ENCODE measurements at places on chromosomes 7 and 10.
A peak's percentile ranks its signal among the peaks of the same experiment; 100 is the strongest.

GRCh38 chr10:35606430-35606829, 1.3 kb downstream of the GJD4 start:
- no peak for DNase-seq

DNA sequence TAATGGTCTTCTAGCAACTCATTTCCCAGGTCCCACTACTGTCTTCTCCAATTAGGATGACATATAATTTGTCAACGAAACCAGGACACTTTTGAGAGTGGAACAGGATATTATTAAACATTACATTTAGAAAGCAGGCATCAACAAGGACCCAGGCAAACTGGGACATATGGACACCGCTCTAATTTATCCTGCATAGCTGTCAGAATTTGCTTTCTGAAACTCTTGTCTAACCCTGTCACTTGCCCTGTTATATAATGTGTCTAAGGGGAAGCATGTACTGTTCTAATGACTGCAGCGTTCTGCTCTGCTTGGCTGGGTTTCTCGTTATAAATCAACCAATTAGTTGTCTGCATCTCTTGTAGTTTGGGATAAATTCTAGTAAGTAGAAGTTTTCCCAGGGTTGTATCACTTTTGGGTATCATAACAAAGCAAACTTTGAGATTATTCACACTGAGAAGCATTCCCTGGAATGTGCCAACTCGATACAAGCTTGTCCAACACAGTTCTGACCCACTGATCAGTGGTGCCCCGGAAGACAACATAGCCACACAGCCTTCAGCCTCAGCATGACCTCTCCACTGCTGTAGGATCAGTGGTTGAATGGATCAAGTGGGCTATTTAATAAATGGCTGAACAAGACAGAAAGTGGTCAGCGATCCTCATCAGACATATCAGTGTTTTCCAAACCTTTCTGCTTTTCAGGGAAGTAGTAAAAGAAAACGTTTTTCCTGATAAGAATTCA, 228.1 kb downstream of the KIF20B start:
- DNase-seq, result no peak

DNA sequence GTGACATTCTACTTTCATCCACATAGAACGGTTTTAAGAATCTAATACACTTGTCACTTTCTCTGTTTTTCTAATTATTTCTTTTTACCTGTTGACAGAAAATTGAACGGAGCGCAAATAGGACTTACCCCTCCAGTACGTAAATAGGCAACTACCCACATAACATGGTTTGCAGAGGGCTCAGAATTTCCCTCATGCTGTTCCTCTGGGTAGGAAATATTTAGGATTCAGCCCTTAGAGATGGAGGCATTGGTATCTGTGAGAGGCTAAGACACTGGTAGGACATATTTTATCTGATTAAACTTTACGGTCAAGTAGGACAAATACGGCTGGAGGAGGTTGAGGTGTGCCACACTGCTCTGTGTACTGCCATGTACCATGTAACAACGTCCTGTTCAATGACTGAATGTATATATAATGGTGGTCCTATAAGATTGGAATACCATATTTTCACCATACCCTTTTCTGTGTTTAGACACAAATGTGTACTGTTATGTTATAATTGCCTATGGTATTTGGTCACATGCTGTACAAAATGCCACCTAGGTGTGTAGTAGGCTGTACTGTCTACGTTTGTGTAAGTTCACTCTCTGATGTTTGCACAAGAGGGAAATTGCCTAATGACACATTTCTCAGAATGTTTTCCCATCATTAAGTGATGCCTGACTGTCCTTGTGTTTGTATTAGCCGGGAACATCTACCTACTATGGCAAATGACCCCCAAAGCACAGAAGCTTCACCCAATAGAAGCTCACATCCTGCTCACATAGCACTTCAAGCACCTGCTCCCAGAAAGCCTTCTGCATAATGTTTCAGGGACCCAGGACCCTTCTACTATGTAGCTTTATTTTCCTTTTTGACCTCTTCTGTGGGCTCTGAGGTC, 429.4 kb upstream of the AKR1E2 start:
- DNase-seq, result no peak

DNA sequence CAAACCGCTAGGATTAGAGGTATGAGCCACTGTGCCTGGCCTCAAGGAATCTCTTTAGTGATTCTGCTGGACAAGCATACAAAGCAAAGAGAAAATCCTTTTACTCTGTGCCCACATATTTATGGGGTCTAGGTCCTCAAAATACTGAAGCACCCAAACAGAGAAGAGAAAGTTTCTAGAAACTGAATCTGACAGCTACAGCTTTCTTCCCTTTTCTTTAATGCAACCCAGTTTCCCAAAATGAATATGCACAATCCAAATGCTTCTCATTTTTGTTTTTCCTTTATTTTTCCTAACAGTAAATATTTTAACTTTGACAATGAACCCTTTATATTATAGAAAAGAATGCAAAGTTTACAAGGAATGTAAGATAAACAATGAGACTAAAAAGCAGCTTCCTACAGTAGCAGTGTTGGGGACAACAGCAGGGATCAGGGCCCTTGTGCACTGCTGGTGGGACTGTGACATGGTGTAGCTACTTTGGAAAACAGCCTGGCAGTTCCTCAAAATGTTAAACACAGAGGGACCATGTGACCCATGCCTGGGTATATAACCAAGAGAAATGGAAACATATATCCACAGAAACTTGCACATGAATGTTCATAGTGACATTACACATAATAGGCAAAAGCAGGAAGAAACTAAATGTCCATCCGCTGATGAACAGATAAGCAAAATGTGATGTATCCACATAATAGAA, 325.2 kb downstream of the PRPF18 start:
- DNase-seq, result no peak

DNA sequence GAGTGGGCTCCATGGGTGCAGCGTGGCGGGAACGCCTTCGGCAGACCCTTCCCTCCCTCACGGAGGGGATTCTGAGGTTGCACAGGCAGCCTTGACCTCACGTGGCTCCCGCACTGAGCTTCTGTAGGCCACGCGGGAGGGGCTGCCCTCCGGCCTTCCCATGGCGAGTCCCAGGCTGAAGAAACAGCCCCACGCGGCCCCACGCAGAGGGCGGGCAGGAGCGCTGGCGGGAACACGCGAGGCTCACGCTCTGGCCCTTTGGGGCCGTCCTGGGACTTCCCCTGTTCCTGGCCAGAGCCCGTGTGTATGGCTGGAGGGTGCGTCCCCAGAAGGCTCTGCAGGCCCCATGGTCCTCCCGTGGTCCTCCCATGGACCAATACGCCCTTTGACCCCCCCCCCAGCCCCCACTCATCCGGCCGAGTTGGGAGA, 21.7 kb upstream of the NKX6-2 start:
- DNase-seq, result no peak

GRCh38 chr10:106183041-106183440, 981.5 kb downstream of the SORCS1 start:
- no peak for DNase-seq

DNA sequence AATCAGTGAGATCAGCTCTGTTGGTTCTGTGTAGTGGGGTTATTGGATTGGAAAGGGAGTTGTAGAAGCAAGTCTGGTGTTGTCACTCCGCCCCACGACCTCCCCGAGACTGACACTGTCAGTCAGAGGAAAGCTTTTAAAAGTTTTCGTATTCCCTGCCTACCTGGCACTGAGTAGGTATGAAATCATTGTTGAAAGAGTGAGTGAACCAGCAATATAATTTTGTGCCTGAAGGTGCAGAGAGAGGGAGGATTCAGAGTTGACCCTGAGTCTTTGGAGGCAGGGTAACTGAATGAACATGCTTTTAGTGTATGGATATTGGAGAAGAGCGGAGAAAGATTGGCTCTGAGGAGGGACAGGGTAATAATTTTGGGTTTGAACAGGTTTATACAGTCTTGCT, 27.3 kb downstream of the CCNY start:
- no peak for DNase-seq

- no peak for DNase-seq
These were observed 108.3 kb downstream of the AOAH start for GRCh38 chr7:36615852-36616540.

DNA sequence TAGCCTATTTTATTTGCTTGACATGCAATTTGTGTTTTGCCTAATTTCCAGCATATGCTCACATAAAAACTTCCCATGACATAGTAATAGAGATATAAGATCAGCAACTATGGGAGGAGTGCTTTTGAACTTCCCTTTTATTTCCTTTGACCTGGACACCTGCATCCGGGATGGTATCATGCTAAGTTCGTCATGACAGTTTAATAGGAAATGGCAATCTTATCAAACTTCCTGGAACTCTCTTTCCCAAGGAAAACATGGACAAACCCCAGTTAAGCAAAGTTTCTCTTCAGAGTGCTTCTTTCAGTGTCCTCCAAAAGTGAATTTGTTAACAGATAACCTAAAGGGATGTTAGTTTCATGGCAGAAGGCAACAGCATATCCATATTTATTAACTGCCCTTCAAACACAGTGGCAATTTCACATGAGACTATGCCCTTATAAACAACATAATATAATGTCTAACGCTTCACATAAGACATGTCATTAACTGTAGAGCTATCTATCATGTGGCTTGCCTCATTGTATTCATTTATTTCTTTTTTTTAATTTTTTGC, 474.7 kb upstream of the SEMA3A start:
- DNase-seq, result no peak

GRCh38 chr10:52877451-52877850, 104.9 kb upstream of the MBL2 start:
- DNase-seq, result no peak

GRCh38 chr7:85737426-85737825, 550.6 kb upstream of the SEMA3D start:
- DNase-seq, result no peak

DNA sequence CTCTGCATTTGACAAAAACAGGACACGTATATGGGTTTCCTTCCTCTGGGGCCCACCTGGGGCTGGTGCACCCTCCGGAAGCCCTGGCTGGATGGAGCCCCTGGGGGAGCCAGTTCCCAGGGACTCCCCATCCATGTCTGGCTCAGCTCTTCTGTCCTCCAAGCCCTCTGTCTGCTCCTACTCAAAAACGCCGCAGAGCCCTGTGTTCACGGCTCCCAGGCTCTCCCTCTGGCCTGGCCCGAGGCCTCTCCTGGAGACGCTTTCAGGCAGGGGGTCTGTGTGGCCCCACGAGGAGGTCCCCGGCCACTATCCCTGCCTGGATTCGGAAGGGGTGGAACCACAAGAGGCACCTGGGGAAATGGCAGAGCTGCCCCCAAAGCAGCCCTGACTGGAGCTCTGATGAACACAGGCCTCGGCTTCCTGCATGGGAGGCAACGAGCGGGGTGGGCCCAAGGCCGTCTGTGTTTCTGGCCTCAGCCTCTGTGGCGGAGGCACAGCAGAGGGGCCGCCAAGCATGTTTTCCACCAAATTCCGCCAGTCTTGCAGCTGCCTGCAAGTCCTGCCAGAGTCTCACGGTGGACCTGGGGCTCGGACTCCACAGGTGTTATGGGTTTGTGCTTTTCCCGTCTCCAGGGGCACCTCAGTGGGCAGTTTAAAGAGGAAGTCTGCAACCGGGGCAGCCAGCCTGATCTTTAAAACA, 22.6 kb upstream of the INPP5A start:
- DNase-seq, result peak; percentile 87

GRCh38 chr10:110863361-110863760, 8.4 kb upstream of the PDCD4 start:
- DNase-seq, result no peak

GRCh38 chr7:80087051-80087770, 47.4 kb upstream of the GNAI1 start:
- peak; percentile 64 for DNase-seq

Measured in right hindlimb (tissue), 1 donor.